Fibroblast of skin of left quadriceps (primary cell): ENCODE measurements at places on chromosomes 5 and 9.
A peak's percentile ranks its signal among the peaks of the same experiment; 100 is the strongest.

GRCh38 chr5:73431204-73431851, 17.2 kb downstream of the FOXD1 start:
- DNase-seq, result no peak

DNA sequence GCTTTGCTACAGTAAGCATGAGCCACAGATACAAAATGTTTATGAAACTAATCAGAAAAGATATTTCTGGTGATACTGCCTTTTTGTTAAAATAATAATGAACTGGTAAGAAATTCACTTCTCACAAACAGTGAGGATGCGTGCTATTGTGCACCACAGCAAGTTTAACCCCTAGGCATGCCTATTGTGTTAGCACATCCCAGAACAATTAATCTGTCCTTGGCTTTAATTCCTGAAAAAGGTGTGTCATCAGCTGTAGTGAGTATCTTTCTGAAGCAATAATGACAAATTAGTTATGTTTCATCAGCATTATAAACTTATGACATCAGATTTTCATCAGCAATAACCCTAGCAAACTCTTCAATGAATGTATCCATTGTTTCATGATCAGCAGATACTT, 1307.2 kb downstream of the EFNA5 start:
- DNase-seq, result no peak

DNA sequence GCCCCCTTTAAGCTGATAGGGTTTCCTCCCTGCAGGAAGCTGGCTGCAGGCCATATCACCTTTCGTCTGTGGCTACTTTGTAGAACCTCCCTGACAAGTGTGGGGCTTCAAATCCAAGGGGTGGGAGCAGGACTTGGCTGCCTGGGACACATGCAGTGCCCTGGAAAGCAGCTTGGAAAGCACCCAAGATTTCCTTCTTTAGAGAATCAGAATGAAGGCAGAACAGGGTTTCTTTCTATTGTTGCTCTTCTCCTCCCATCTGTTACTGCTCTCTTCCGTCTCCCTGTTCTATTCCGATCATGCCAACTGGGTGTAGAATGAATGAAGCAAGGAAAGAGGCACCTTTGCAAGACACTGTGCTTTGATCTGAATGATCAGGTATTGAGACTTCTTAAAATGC, 282.2 kb downstream of the MED10 start:
- no peak for DNase-seq

GRCh38 chr5:158014372-158014771, 155.4 kb upstream of the CLINT1 start:
- peak; percentile 31 for DNase-seq

- DNase-seq, result no peak
Measured at GRCh38 chr5:72523960-72524582, 16.9 kb upstream of the ZNF366 start.

DNA sequence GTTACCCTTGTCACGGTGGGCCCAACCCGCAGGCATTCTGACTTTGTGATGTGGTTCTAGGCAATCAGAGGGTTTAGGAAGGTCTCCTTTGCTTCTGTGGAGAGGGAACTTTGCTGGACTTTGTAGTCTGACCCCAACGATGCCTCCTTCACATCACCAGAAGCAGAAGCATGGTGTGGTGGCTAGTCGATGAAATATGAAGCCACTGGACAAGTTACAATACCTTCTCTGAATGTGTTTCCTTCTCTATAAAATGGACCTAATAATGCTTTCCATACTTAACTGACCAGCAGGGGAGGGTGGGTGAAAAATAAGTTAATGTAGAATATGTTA, 607 bp downstream of the SPEF2 start:
- DNase-seq, result no peak

GRCh38 chr9:84315278-84315877, 25.2 kb downstream of the SLC28A3 start:
- DNase-seq, result peak; percentile 42

- no peak for DNase-seq
Measured at GRCh38 chr9:84224246-84224645, 116.3 kb downstream of the SLC28A3 start.

GRCh38 chr9:133845440-133845839, 107.3 kb upstream of the SARDH start:
- no peak for DNase-seq

- no peak for DNase-seq
Measured at GRCh38 chr9:126722922-126723806, 81.7 kb upstream of the ZBTB43 start.

GRCh38 chr9:97787551-97787950, 65.5 kb upstream of the FOXE1 start:
- DNase-seq, result no peak

GRCh38 chr5:148829248-148829594, 2.8 kb downstream of the ADRB2 start:
- no peak for DNase-seq

DNA sequence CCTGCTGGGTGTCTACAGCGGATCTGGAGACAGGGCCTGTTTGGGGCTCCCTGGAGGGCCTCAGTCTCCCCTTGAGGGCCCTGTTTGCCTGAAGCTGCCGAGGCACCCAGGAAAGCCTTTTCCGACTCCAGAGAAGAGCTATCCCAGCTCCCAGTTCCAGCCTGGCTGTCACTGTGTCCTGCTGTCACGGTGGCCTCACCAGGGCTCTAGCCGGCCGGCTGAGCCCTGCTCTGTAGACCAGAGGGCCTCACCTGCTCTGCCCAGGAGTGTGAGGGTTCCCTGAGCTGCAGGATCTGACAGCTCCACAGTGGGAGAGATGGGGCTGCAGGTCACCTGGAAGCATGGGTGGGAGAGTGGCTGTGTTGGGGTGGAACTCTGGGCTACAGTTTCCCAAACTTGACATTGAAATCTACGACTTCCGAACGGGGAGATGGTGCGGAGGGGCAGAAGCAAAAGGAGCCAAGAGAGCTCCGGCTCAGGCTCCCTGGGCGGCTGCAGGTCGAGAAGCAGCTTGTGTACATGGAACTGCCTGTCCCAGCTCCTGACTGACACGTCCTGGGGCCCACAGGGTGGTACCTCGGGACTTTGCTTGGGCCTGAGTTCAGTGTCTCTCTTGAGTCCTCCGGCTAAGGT, 94.9 kb downstream of the CACNA1B start:
- DNase-seq, result no peak

- DNase-seq, result no peak
Measured at GRCh38 chr9:116569111-116569510, 118.0 kb upstream of the TRIM32 start.

DNA sequence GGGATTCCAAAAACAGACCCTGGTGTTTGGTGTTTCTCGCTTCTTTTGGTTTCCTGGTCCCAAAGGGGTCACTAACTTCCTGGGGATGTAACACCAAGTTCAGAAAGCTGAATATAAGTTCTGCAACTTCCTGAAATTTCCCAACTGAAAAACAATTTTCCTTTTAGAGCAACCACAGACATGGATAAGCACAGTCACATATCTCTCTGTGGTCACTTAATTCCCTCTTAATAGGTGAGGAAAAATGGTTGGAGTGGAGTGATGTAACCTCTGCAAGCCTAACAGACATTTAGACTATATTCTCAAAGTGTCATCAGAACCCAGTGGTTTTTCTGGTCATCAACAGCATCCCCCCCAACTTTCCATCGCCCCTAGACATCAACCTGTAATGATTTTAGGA, 135.3 kb downstream of the PRELID2 start:
- DNase-seq, result no peak

GRCh38 chr5:116308391-116308790, 223.6 kb downstream of the COMMD10 start:
- DNase-seq, result no peak

DNA sequence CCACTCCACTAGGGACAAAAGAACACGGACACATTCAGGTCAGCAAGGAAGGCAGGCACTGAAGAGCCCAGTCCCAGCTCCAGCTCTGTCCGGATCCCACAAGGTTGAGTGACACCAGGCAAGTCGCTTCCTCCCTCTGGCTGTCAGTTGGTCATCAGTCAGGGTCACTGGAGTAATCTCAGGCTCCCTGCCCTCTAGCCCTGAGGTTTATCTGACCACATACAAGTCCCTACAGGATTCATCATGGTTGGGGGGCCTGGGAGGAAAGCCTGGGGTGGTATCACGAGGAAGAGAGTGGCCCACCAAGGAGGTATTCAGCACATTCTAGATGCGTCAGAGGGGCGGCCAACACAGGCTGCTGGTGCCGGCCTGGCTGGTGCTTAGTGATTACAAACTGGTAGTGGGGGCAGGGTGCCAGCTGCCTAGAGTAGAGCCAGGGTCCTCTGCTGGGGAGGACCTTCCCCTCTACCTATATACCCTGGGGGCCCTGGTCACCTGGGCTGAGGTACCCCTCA, 81.5 kb downstream of the SHB start:
- DNase-seq, result no peak

DNA sequence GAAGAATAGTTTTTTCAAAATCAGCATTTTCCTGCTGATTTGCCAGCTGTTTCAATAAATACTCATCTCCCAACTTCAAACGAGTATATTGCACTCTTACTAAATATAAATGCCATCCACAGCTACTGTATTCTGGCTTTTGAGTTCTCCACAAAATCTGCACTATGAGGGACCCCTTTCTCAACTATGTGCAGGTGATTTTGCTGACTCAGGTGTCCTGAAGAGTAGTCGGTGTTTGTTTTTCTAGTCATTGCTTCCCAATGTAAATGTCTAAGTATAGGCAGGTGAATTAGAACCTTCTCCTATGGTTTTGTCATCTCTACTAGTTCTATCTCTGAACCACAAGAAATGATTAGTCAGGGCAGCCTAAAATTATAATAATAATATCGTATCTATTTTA, 616.8 kb upstream of the MEF2C start:
- no peak for DNase-seq

- DNase-seq, result no peak
Measured at GRCh38 chr9:32787816-32788215, 4.5 kb downstream of the TMEM215 start.

GRCh38 chr5:57537811-57538210, 55.2 kb upstream of the ACTBL2 start:
- no peak for DNase-seq

DNA sequence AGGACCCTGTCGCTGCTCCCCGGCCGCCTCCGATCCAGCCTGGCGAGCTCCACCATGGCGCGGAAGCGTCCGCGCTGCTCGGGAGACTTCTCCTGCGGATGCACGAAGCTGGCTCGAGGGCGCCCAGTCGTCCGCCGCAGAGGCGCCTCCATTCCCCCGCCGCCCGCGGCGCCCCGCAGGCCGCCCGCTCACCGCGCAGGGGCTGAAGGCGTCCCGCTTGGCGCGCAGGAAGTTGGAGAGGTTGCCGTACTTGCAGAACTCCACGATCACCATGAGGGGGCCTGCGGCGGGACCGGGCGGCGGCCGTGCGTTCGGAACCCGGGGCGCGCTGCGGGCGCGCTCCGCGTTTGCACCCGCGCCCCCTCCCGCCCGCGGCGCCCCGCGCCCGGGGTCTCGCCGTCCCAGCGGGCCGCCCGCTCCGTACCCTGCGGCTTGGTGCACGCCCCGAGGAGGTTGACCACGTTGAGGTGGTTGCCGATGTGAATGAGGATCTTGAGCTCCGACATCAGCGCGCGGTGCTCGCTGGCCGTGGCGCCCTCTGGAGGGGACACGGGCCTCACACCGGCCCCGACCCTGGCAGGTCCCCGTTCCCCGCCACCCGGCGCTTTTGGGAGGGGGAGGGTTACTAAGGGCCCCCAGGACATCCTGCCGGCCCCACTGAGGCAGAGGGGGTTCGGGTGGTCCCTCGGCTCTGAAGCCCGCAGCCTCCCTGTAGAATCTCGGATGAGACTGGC, 27.7 kb upstream of the SCGB3A1 start:
- DNase-seq, result peak; percentile 5

DNA sequence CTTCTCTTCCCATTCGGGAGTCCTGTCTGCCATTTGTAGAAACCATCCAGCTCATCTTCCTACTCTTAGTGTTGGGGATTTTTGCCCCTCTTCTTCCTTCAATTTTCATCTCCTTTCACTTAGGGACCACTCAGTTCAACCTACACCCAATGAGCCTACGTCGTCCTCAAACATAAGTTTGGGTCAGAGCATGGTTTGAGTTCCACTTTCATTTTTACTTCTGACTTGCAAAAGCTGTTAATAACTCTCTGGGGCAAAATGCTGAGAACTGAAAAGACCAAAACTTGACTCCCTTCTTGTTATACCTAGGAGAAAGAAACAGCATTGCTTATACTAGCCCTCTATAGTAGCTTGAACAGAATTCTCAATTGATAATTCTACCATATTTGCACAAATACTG, 381.5 kb upstream of the MPDZ start:
- no peak for DNase-seq

DNA sequence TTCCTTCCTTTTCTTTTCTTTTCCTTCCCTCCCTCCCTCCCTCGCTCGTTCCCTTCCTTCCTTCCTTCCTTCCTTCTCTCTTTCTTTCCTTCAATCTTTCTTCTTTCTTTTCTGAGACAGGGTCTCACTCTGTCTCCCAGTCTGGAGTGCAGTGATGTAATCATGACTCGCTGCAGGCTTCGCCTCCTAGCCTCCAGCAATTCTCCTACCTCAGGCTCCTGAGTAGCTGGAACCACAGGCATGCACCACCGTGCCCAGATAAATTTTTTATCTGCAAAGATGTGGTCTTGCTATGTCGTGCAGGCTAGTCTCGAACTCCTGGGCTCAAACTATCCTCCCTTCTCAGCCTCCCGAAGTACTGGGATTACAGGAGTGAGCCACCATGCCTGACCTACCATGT, 81.4 kb downstream of the SPATA31C2 start:
- DNase-seq, result peak; percentile 35

DNA sequence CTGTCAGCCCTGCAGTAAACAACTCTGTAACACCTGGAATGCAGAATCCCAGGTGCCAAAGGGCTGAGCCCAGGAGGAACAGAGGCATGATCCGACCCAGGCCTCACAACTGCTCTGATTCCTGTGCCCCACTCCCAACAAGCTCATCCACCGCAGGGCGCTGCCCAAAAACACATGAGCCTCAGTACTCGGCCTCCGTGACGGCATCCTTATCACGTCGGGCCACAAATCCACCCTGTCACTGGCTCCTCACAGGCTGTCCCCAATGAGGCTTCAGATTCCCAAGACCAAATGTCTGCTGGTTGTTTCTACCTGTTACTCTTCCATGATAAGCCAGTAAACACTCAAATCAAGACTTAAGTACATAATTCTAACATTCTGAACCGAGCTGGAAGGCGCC, 15.2 kb downstream of the QSOX2 start:
- no peak for DNase-seq

DNA sequence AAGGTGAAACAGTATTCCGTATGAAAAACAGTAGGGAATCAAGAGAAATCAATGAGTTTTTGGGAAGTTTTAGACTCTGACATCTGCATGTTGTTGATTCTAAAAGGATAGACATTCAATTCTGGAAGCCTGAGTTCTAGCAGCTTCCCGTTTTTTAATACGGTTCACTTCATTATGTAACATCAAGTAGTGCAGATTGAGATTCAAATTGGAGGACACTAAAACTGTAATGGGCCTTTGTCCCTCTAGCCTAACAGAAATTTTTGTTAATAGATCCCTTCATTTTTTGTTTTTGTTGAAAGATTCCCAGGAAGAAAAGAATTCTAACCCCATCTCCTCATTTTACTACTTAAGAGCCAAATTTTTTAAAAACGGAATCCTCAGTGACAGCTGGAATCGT, 384.6 kb downstream of the SH3GL2 start:
- DNase-seq, result no peak
